Activated B cell treated with CpG ODN at 0.5 μM for 24 hours (primary cell): ENCODE measurements at places on chromosomes 4 and X.

DNA sequence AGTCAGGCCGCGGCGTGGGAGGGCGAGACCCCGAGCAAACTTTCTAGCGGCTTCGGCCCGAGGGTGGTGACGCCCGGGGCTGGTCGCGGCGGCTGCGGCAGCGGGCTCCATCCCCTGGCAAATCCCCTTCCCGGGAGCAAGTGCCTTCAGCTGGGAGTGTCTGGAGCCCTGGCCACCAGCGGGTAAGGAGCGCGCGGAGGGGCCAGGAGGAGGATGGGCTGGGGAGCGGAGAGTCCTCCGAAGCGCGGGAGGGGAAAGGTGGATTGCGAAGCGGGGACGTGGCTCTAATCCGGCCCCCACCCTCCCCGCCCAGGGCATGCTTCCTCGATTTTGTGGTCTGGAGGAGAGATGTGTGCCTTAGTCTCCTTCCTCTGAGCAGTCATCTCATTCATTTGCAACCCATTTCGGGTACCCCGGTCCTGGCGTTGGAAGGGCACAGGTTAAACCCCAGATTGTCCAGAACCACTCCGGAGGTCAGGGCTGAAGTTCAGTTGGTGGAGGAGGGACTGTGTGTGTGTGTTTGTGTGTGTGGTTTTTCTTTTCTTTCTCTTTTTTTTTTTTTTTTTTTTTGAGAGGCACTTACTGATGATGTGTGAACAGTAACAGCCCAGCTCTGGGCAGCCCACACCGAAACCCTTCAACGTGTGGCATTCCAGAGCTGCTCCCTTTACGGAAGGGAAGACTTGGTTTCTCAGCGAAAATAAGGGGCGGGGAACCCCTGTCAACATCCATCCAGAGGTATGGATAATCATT is 516 bp downstream of the SGMS2 start:
- peak; percentile 15 for DNase-seq

DNA sequence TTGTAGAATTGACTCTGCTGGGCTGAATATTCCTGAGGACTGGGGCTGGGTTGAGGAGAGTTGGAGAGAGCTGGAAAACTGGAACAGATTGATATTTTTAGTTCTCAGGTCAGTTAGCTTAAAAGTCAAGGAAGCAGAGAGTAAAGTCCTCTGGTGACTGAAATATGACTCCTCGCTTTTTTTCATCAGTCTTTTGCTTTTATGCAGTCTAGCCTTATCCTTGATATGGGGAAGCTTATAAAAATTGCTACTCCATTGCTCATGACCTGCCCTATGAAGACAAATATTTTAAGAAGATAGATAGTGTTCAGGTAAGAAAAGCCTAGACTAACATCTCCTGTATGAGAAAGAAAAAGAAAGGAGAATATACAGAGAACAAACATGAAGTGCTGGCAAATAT is 152.7 kb downstream of the C4orf33 start:
- DNase-seq, result no peak

GRCh38 chr4:158771776-158772175 is 3.0 kb downstream of the FNIP2 start:
- DNase-seq, result no peak

DNA sequence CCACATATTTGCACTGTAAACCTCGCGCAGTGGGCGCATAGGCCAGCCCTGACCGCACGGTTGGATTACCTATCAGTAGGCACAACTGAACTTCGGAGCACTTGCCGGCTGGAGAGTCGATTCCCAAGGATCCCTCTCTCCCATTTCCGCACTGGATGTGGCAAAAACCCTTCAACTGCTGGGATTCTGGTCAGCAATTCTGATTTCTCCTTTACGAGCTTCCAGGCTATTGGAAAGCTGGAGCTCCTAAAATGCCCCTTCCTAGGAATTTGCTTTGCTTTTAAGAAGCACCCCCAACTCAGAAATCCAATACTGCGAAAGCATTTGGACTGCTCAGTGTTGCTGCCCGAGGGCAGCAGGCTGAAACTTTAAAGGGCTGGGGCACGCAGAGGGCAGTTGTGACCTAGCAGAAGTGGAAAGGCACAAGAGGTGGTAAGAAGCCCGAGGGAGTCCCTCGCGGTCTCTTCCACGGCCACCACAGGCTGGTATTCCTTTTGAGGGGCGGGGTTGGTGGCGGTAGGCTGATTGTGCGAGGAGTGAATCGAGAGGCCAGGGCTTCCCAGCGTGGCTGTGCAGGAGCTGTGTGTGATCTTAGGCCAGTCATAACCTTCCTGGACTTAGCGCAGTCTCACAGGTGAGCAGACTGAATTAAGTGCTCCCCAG is 1.6 kb downstream of the ZAR1 start:
- no peak for DNase-seq

DNA sequence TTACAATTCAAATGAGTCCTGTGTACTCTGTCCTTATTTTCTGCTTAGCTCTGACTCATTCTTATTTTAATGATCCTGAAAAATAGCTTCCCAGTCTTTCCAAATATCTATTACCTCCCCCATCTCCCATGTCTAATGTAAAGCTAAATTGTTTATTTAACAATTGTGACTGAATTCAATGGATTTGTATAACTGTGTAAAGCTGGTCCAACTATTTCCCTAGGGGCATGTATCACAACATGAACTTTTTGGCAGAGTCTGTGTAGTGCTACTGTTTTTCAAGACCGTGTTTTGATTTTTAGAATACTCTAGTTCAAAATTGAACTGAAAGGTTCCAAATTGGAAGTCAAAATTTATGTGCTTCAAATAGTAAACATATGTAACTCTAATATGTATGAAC is 67.8 kb downstream of the SPCS3 start:
- DNase-seq, result no peak

DNA sequence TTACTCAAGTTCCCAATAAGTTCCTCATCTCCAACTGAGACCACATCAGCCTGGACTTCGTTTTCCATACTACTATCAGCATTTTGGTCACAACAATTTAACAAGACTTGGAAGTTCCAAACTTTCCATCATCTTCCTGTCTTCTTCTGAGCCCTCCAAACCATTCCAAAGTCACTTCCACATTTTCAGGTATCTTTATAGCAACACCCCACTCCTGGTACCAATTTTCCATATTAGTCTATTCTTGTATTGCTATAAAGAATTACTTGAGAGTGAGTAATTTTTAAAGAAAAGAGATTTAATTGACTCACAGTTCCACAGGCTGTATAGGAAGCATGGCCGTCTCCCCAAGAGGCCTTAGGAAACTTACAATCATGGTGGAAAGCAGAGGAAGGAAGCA is 138.6 kb upstream of the GPRIN3 start:
- no peak for DNase-seq

DNA sequence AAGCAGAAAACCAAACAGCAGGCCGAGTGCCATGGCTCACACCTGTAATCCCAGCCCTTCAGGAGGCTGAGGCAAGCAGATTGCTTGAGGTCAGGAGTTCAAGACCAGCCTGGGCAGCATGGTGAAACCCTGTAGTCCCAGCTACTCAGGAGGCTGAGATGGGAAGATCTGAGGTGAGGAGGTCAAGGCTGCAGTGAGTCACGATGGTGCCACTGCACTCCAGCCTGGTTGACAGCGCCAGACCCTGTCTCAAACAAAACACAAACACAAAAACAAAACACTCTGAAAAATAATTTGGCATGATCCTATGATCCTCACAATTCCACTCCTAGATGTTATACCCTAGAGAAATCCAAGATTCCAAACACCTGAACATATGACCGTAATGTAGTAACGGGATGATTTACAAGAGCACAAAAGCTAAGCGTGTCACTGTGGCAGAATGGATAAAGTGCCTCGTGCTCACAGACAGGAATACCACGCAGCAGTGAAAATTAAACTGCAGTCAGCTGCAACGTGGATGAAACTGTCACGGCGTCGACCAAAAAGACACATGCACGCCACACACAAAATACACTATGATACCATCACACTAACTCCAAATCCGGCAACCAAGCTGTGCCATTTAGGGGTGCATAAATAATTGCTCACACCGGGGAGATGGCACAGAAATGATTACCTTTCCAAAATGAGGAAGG is 1.7 kb downstream of the NELFA start:
- no peak for DNase-seq

- DNase-seq, result no peak
Observed at GRCh38 chrX:136910565-136911035, 30.1 kb upstream of the RBMX start.

DNA sequence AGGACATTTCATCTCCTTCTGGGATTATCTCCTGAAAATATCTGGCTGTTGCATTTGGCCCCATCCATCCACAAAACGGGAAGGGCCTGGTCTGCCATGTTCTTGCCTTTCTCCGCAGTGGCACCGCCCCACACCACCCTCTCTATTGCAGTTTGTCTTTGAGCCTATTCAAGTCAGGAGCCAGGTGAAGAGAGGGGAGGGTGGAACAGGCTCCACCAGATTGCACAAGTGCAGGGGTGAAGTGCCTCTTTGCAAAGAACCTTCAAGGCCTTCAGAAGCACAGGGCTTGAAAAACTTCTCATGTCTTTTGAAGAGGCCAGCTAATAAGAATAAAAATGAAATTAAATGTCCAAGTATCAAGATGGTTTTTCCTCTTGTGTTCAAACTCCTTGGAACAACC is 28.7 kb downstream of the RS1 start:
- DNase-seq, result no peak

- DNase-seq, result no peak
Observed at GRCh38 chr4:7020856-7021255, 22.3 kb upstream of the TADA2B start.

GRCh38 chr4:20085156-20085555 is 166.5 kb upstream of the SLIT2 start:
- DNase-seq, result no peak

DNA sequence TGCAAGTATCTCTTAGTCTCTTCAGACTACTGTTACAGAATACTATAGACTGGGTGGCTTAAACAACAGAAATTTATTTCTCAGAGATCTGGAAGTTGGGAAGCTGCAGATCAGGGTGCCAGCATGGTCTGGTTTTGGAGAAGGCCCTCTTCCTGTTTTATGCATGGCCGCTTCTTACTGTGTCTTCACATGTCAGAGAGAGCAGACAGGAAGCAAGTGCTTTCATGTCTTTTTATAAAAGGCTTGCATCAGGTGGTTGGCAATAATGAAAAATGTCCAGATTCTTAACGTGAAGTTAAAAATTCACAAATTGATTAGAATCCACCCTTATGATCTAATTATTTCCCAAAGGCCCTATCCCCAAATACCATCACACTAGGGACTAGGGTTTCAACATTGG is 284.9 kb downstream of the RPA4 start:
- no peak for DNase-seq

DNA sequence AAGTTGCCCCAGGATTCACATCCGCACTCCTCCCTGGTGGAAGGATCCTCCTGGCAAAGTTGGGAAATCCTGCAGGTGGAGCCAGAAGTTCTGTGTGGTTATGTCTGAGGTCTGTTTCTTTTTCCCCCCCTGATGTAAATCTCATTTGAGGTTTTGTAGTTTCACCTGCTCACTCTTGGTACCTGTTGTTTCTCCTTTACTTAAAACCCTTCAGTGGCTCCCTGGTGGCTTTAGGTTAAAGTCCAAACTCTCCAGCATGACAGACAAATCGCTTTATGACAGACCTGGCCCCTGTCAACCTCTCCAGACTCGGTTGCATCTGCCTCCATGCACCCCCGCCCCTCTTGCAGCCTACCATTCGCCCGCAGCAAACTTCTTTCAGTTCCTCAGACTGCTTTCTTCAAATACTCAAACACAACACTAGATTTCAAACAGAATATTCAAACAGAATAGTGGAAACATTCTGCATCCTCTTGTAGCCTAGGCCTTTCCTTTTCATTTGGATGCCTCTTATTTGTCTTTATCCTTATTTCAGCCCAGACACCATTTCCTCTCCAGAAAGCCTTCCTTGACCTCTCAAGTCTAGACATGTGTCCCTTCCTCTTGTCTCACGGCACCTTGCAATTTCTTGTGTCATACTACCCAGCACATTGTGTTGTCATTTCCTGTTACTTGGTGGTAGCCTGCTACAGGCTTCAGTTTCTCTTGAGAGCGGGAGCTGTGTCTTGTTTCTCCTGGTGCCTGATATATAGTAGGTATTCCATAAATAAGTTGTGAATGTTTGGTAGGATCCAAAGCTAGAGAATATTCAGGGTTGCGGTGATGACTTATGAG is 24.8 kb downstream of the IL13RA1 start:
- no peak for DNase-seq

GRCh38 chr4:149728444-149728843 is 87.2 kb downstream of the IQCM start:
- DNase-seq, result no peak

DNA sequence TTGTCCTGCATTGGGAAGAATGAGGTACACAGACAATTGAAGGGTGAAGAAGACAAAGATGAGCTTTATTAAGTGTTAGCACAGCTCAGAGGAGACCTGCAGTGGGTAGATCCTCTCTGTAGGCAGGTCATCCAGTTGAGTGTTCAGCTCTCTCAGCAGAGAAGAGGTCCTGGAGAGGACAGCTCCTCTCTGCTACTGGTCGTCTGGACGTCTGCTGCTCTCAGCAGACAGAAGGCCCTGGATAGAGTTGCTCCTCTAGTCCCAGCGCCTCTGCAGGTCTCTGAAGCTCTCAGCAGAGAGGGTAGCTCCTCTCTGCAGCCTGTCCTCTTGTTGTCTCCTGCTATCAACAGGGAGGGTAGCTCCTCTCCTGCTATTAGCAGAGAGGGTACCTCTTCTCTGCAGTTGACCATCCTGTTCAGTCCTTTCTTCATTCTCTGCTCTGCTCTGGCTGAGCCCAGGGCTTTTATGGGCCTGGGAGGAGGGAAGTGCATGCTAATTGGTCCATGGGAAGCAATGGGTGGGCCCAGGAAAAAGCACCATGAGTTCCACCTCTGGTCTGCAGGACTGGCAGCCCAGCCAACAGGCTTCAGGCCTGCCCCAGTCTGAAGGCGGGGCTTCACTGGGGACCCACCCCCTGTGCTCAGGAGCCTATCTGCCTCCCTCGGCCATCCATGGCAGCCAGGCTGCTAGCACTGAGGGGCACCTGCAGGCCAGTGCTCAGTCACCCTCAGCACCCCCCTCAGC is 54.1 kb upstream of the IBSP start:
- no peak for DNase-seq

DNA sequence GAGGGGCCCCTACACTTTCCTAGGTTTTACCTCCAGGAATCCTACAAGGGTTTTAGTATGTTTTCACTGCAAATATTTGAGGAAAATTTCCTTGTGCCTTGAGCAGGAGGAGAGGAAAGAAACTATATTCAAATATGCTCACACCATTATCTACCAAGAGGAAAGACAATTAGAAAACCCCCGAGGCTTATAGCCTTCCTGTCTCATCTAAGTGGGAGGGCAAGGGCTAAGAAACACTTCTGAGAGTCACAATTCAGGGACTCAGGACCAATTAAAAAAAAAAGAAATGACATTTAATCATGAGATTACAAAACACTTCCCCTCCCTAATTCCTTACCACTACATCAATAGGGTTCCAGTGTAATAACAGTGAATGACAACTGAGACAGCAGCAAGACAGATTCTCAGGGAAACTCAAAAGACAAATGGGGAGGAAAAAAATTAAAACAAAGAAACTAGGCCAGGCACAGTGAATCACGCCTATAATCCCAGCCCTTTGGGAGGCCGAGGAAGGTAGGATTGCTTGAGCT is 45.6 kb downstream of the ATRX start:
- DNase-seq, result no peak

- no peak for DNase-seq
Observed at GRCh38 chr4:119266153-119266552, 53.6 kb downstream of the USP53 start.
